ENCODE measurements at places on chromosomes 7 and 10.

DNA sequence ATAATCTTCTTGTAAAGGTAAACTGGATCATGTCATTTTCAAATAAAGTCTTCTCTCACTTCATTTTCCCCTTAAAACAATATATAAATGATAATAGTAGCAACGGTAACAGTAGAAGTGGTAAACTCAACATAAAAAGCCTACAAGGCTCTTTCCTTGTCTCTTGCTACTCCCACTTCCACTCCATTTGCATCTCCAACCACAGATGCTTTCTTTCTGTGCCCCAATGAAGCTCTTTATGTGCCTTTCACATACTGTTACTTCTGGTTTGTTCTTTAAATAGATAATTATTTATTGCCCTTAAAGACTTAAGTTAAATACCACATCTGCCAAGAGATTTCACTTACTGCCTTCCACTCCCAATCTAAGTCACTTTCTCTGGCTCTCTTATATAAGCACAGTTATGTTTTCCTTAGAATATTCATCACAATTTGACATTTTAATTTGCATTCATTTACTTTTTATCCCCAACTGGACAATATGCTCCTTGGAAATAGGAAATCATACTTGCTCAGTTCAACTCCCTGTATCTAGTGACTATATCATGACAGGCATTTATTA lies 149.9 kb downstream of the CRPPA start:
- no peak for DNase-seq

DNA sequence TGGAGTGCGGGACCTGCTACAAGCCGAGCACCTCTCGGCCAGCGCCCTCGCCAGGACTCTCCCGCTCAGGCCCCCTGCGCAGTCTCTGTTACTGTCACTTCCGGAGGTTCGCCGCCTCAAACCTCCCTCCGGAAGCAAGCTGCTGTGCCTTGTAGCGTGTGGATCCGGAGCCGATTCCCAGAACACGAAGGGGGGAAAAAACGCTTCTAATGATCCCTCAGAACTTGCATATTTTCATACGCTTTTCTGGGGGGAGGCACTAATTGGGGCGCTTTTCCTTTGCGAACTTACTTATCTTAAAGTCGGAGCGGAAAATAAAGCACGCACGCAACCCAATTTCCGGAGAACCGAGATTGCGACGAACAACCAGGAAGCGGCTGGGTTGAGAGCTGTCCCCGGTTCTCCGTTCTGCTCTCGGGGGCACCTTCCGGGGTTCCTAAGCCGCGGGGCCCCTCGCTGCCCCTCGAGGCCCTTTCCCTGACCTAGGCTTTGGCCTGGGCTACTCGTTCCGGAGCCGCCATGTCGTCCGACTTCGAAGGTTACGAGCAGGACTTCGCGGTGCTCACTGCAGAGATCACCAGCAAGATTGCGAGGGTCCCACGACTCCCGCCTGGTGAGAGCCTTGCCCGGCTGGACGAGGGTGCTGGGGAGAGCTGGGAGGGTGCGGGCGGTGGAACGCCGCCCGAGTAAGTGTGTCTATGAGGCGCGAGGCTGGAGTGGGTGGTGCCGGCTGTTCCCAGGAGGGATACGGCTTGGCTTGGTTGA lies at the start of the genes VTI1A and ZDHHC6:
TSS of gene VTI1A (plus strand) at position 361 of the 765 bp plus-strand sequence. CDS start at position 520, 159 bp downstream.
TSS of gene ZDHHC6 (minus strand) at position 60 of the 765 bp plus-strand sequence. CDS start 1,478 bp downstream, outside the sequence.
- peak; percentile 86 for DNase-seq

DNA sequence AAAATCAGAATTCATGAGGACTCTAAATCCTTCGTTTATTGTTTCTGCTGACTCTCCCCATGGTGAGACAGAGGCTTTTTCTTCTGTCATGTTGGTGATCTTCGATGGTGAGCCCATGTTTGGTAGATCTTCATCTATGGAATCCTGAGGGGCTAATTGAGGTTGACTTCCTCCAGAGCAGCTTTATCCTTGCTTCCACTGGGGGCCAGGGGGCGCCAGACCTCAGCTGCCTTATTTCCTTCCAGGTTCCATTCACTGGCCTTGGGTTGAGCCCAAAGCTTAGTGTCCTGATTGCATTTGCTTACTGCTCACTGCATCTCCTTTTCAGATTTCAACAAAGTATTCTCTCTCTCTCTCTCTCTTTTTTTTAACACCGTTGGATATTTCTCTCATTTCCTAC lies 80.7 kb downstream of the GCC1 start:
- DNase-seq = no peak

DNA sequence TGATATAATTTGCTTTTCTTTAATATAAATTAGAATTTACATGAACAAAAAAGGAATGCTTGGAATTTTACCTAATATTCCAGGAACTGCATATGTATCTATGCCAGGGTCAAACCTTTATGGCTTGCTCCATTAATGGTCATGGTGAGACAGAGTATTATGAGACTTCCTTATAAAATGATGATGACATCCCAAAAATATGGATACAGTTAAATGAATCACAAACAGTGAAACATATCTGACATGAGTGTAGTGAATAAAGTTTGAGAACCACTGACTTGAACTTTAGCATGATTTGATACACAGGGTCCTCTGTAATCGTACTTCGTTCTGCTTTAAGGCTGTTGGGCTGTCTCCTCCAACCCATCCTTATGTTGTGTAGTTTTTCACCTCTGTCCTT lies 51.8 kb downstream of the MARCHF5 start:
- DNase-seq = peak; percentile 71

DNA sequence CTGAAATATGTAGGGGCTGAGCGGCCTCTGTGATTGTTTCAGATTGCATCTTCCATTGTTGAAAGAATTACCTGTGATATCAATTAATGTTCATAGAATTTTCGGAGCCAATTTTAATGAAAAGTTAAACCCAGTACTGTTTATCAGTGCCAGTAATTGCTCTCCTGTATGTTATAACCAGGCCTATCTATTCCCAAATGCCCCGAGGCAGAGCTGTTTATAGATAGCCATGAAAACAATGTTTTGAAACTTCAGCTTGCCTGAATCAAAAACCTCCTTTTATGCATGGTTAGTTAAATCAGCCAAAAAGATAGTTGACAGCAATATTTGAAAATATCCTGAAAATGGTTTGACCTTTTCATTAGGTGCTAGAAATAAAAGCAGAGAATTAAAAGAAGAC lies 50.1 kb upstream of the HDAC9 start:
- DNase-seq = no peak

DNA sequence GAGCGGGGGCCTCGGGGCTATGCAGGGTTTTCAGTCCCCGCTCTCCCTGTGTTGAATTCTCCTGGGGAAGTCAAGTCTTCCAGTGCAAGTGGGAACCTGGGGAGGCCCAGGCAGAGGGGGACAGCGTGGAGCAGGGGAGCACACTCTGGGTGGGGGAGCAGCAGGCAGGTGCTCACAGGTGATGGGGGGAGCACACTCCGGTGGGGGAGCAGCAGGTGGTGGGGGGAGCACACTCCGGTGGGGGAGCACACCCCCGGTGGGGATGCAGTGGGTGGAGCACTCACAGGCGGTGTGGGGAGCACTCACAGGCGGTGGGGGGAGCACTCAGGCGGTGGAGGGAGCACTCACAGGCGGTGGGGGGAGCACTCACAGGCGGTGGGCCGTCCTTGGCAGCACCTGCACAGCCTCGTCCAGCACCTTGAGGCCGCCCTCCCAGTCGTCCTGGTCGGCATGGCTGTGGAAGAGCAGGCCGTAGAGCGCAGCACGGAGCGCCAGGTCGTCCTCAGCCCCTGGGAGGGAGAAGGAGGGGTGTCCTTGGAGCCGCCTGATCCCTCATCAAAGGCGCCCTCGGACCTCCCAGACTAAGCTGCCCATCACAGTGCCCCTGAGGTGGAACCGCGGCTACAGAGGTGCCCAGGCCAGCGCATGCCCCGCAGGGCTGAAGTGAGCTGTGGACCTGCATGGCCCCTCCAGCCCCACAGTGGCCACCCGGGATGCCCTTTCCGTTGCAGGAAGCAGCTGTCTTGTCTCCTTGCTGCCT lies 56.7 kb downstream of the CFAP46 start:
- DNase-seq = no peak
